CD8-positive, alpha-beta memory T cell (primary cell): ENCODE measurements at places on chromosomes 16 and 17. TPM values are rescaled to one million over a fixed set of nuclear protein-coding genes. Genes with fewer than 3 reads are reported as not detected.

DNA sequence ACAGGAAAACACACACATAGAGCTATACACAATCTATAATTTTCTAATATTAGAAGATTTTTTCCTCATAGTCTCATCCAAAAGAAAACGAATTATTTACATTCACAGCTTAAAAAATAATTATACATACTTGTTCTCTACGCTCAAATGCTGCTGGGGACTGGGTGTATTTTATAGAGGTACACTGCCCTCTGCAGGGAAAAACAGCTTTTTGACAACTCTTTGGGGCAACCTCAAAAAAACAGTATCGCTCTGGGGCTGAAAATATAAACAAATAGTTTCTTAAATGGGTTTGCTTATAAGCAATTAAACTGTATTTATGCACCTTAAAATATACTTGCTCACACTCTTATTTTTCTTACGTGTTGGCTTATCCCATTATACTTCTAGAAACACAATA, 261.8 kb upstream of the PSMD7 start:
- H3K4me1 ChIP-seq, result no peaks in the 10 kb centered on the region
- no peak for DNase-seq
- H3K4me3 ChIP-seq, result no peak overlapping the region
- H3K36me3 ChIP-seq, result no peaks in the 10 kb centered on the region

GRCh38 chr17:49589577-49589927, 13.9 kb downstream of the NXPH3 start:
- no peak for DNase-seq
- H3K27ac ChIP-seq, result no peak overlapping the region
- peaks cover 4% of the 10 kb centered on the region for H3K36me3 ChIP-seq
- H3K4me1 ChIP-seq, result no peaks in the 10 kb centered on the region

DNA sequence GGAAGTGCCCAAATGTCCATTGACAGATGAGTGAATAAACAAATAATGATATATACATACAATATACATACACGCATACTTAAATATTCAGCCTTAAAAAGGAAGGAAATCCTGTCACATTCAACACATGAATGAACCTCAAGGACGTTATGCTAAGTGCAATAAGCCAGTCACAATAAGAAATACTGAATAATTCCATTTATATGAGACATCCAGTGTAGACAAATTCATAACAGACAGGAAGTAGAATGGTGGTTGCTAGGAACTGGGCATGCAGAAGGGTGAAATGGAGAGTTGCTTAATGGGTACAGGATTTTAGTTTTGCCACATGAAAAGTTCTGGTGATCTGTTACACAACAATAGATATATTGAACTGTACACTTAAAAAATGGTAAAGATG, 8.8 kb upstream of the ITGB4 start:
- no peaks in the 10 kb centered on the region for H3K4me1 ChIP-seq
- H3K27me3 ChIP-seq, result peaks cover 4% of the 10 kb centered on the region
- H3K36me3 ChIP-seq, result no peaks in the 10 kb centered on the region
- no peak for DNase-seq

DNA sequence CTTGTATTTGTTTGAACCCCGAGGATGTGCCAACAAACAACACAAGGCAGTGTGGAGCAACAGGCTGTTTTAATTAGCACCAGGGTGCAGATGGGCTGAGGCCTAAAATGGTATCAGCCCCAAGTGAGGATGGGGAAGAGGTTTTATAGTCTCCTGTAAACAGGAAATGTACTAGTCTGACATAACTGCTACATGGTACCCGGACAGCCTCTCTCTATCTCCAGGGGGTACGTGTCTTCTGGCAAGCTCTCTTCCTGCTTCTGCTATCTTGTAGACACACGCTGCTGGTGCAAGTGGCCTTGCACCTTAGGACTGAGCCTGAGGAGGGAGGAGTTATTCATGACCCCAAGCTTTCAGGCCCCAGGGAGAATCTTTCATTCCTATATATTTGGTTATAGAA, 2451.0 kb downstream of the TP53TG3F start:
- H3K27me3 ChIP-seq, result no peaks in the 10 kb centered on the region
- no peak overlapping the region for H3K27ac ChIP-seq
- H3K4me3 ChIP-seq, result no peak overlapping the region
- no peaks in the 10 kb centered on the region for H3K4me1 ChIP-seq
- H3K36me3 ChIP-seq, result no peaks in the 10 kb centered on the region
- DNase-seq, result no peak

GRCh38 chr16:7381671-7382070, 49.0 kb downstream of the RBFOX1 start:
- H3K36me3 ChIP-seq, result no peaks in the 10 kb centered on the region
- H3K27ac ChIP-seq, result no peak overlapping the region
- no peaks in the 10 kb centered on the region for H3K27me3 ChIP-seq
- no peak for DNase-seq

DNA sequence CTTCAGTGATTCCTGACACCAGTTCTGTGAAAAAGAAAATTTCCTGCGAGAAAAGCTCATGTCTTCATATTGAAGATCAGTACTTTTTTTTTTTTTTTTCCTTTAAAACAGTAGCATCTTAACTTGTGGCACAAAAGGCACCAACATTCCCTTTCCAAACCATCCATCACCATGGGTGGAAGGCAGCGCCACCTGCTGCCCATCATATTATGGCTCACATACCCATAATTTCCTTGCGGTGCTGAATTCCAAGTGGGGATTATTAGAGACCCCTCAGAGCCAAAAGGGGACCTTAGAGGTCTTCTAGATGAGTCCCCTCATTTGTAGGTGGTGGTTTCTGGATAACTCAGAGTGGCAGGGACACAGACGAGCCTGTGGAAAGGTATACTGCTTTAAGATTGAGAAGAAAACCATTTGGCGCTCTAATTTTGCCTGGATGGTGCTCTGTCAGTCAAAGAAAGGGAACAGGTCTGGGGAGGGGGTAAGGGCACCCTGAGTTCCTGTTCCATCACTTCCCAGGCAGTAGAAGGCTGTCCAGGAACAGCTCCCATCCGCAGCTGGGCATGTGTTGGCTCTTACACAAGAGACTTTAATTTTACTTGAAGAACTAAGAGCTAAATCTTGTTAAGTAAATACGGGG, 7.9 kb upstream of the SOST start:
- no peaks in the 10 kb centered on the region for H3K36me3 ChIP-seq
- H3K4me1 ChIP-seq, result no peaks in the 10 kb centered on the region
- H3K4me3 ChIP-seq, result no peak overlapping the region
- no peak overlapping the region for H3K27ac ChIP-seq
- H3K27me3 ChIP-seq, result no peaks in the 10 kb centered on the region
- DNase-seq, result no peak

DNA sequence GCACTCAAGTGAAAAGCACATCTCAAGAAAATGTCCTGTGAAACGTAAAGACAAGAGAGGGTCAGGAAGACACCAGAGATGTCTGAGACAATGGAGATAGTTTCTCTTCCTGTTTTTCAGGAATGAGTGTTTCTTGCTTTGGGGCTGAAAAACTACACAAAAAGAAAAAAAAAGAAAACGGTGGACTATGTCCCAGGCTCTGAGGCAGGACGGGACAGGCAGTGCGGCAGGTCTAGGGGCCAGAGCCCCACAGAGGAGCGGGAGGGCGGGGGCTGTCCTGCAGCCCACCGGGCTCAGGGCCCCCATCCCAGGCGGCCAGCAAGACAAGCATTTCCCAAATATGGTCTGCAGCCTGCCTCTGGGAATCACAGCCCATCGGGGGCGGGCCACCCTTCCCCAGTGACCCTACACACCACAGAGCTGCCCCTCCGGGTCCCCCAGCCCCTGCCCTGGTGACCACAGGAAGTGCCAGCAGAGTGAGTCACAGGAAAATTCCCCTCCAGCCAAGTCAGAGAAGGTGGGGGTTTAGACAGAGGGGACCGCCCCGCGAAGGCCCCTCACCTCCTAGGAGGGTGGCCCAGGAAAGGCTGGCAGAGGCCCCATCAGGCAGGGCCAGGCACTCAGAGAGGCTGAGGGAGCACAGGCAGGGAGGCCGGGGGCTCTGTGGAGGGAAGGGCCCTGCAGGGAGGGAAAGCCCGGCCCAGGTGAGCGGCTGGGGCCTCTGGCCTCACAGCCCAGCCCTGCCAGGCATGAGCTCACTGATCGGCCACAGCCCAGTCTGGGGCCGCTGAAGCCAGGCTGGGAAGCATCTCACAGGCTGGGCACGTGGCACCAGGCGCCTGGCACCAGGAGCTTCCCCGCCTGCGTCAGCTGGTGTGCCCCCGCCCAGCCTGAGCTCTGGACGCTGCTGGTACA, 6.3 kb downstream of the BCAR1 start:
- no peak for DNase-seq
- H3K4me1 ChIP-seq, result no peaks in the 10 kb centered on the region
- no peak overlapping the region for H3K4me3 ChIP-seq
- H3K27ac ChIP-seq, result no peak overlapping the region
- H3K27me3 ChIP-seq, result no peaks in the 10 kb centered on the region
- H3K36me3 ChIP-seq, result no peaks in the 10 kb centered on the region

- DNase-seq, result no peak
- no peaks in the 10 kb centered on the region for H3K36me3 ChIP-seq
- no peak overlapping the region for H3K4me3 ChIP-seq
- no peaks in the 10 kb centered on the region for H3K4me1 ChIP-seq
Observed at GRCh38 chr16:81885976-81886586, 107.0 kb downstream of the PLCG2 start.

- H3K4me3 ChIP-seq, result no peak overlapping the region
- H3K27me3 ChIP-seq, result peaks cover 6% of the 10 kb centered on the region
- no peak for DNase-seq
- no peaks in the 10 kb centered on the region for H3K36me3 ChIP-seq
- H3K27ac ChIP-seq, result no peak overlapping the region
Observed at GRCh38 chr17:50127697-50128361, 2.1 kb downstream of the SAMD14 start.

DNA sequence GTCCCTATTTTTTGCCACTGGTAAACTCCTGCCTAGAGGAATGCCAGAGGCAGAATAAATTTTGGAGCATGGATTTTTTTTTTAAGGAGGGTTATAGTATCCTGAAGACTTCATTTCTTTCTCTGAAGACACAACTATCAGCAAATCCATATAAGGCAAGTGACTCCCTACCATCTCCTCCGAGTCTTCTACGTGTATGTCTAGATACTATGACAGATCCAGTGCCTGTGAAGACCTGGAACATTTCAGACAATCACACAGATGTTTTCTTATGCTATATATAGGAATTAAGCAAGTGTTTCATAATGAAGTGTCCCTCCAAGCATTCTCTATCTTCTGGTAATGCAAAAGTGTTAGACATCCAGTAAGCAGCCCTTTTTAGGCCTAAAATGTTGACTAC, 255.5 kb upstream of the TBX2 start:
- peaks cover 9% of the 10 kb centered on the region for H3K4me1 ChIP-seq
- no peak overlapping the region for H3K4me3 ChIP-seq
- no peaks in the 10 kb centered on the region for H3K36me3 ChIP-seq
- no peak overlapping the region for H3K27ac ChIP-seq
- no peak for DNase-seq

DNA sequence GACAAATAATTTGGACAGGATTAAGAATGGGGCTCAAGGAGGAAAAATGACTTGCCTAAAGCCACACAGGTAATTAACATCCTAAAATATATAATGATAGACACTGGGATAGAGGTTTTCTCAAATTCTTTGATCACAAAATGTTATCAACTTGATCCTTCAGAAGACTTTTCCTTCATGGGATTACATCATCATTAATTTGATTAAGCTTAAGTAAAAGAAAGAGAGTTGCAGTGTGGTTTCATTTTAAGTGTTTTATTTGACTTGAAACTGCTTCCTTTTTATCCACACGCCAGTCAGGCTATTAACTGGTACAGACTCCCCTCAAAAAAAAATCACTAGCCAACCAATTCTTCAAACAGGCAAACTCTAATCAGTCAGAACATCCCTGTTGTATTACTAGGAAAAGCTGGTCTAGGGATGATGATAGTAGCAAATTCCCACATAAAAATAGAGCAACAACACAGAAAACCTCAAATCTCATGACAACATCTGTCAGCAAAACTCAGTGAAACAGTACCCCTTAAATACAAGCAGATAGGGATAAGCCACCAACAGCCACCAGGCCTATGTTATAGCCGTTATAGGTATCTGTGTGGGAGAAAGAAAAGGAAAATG, 32.5 kb downstream of the AKAP10 start:
- H3K27me3 ChIP-seq, result no peaks in the 10 kb centered on the region
- H3K36me3 ChIP-seq, result peaks cover 14% of the 10 kb centered on the region
- H3K27ac ChIP-seq, result no peak overlapping the region

DNA sequence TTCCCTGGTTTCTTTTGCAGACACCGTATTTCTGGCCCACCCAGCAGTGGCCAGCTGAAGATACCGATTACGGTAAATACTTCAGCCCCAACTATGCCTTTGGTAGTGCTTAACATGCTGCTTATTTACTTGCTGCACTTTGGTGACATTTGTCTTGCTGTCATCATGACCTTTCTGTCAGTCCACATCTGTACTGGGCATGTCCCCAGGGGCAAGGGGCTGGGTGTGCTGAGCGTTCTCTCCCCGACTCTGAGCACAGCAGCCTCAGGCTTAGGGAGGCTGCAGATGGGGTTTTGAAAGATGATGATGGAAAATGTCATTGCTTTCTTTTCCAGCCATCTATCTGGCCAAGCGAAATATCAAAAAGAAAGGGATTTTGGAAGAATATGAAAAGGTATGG, 23.3 kb downstream of the RGS9 start:
- H3K27ac ChIP-seq, result no peak overlapping the region
- no peaks in the 10 kb centered on the region for H3K36me3 ChIP-seq
- H3K4me3 ChIP-seq, result no peak overlapping the region

GRCh38 chr16:66357523-66357928, 9.0 kb upstream of the CDH5 start:
- H3K4me1 ChIP-seq, result no peaks in the 10 kb centered on the region
- no peak overlapping the region for H3K27ac ChIP-seq
- peaks cover 11% of the 10 kb centered on the region for H3K27me3 ChIP-seq
- DNase-seq, result no peak
- no peak overlapping the region for H3K4me3 ChIP-seq
- no peaks in the 10 kb centered on the region for H3K36me3 ChIP-seq

GRCh38 chr16:89187032-89187769, 13.1 kb downstream of the SLC22A31 start:
- no peak overlapping the region for H3K4me3 ChIP-seq
- no peaks in the 10 kb centered on the region for H3K36me3 ChIP-seq
- no peaks in the 10 kb centered on the region for H3K4me1 ChIP-seq
- DNase-seq, result peak; percentile 69

- peaks cover 47% of the 10 kb centered on the region for H3K4me1 ChIP-seq
- H3K27me3 ChIP-seq, result no peaks in the 10 kb centered on the region
- no peak for DNase-seq
Observed at GRCh38 chr17:68248891-68249290, 1.0 kb downstream of the AMZ2 start.

GRCh38 chr17:2388683-2389055, 12.2 kb downstream of the MNT start:
- no peaks in the 10 kb centered on the region for H3K36me3 ChIP-seq
- no peak overlapping the region for H3K27ac ChIP-seq
- no peaks in the 10 kb centered on the region for H3K27me3 ChIP-seq
- peaks cover 24% of the 10 kb centered on the region for H3K4me1 ChIP-seq

GRCh38 chr17:17363638-17364337, 60.6 kb downstream of the NT5M start:
- H3K4me1 ChIP-seq, result peaks cover 15% of the 10 kb centered on the region
- no peak overlapping the region for H3K27ac ChIP-seq
- H3K4me3 ChIP-seq, result no peak overlapping the region

Gene CCDC102A
- 27.0 TPM for total RNA-seq

Gene SPATA22
- total RNA-seq, result not detected

Gene PRSS53
- 4.6 TPM for total RNA-seq

Gene TBCD
- 79.1 TPM for total RNA-seq

Gene KCTD19
- 1.4 TPM for total RNA-seq

Gene TMEM204
- 27.1 TPM for total RNA-seq

Gene KRT27
- not detected for total RNA-seq

Gene KRTAP2-1
- not detected for total RNA-seq

Gene TNFRSF13B
- total RNA-seq, result not detected

Gene GINS3
- 25.3 TPM for total RNA-seq
